Stimulated activated CD4-positive, alpha-beta T cell treated with anti-CD3 and anti-CD28 coated beads, Interleukin-4, amount 100 ng/mL, for 48 hours (primary cell): ENCODE measurements at places on chromosomes 7 and 10.

DNA sequence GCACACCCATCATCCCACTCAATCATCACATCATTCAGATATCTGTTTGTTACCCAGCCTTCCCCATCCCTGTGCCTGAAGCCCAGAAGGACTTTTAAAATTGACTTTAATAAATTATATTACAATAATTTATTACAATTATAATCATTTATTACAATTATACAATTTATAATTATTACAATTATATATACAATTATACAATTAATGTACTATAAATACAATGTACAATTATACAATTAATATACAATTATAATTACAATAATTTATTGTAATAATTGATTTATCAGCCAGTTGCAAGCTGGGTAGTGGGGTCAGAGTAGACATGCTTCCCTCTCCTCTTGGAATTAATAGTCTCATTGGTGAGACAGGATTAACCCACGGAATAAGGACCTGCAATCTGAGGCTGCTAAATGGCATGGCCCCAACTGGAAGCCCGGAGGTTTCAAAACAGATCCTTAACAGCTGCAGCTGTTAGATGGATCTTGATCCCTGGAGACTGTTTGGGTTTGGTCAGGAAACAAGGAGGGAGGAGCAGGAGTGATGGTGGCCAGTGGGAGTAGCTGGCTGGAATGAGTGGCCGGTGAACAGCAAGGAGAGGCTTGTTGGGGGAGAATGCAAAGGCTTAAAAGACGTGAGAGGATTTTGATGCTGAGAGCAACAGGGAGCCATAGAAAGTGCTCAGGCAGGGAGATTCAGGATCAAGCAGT is 402.8 kb upstream of the PODXL start:
- no peak for DNase-seq

DNA sequence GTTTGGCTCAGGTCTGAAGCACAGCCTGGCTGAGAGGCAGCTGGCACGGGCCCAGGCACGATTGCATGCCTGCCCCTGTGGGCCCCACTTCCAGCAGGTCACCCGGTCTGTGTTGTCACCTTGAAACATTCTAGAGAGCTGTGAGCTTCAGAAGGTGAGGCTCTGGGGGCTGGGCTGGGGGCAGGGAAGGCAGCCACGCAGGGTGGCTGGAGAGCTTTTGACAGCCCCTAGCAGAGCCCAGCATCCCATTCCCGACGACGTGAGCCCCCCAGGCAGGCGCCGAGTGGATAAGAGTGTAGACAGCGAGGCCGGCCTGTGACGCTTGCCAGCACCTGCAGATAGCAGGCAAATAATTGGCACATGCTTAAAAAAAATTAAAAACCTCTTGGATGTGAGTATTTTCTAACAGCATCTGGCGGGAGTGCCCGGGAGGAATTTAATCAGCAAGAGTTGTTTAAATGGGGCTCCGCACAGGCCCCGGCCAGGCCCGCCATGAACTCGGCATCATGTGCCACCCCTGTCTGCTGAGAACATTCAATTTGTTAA is 212.0 kb upstream of the TBX20 start:
- no peak for DNase-seq

DNA sequence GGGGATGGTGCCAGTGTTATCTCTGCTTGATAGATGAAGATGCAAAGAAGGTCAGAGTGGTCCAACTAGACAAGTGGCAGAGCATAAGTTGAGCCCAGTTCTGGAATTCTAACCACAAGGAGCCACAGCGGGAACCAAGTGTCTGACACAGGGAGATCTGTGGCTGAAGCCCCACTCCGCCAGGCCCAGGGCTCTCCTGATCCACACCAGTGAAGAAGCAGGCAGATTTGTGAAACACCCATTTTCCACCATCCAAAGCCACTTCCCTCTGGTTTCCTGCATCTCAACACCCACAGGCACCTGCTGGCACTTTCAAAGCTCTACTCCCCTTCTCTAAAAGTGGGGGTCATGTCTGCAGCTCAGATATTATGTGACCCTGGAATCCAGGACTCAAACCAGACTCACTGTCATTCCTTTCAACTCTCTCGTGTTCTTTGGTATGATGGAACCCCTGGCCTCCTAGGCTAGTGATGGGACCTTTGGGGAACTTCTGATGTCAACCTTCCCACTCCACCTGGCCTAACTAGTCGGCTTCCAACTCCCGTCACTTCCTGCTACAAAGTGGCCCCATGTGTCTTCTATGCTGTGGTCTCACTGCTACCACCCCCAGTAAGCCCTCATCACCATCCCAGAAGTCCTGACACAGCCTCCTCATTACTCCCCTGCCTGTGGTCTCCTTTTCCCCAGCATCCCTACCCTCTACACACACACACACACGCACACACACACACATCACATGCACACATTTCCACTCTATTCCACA is 177.6 kb downstream of the GRID1 start:
- no peak for DNase-seq

- DNase-seq, result no peak
Measured at GRCh38 chr7:117784315-117784714, 88.9 kb downstream of the CTTNBP2 start.

- peak; percentile 33 for DNase-seq
Measured at GRCh38 chr10:4344492-4344994, 481.5 kb upstream of the AKR1E2 start.

GRCh38 chr10:119100434-119101238 is 3.3 kb upstream of the DENND10 start:
- DNase-seq, result no peak

GRCh38 chr7:37290731-37291130 is 157.9 kb downstream of the ELMO1 start:
- no peak for DNase-seq

DNA sequence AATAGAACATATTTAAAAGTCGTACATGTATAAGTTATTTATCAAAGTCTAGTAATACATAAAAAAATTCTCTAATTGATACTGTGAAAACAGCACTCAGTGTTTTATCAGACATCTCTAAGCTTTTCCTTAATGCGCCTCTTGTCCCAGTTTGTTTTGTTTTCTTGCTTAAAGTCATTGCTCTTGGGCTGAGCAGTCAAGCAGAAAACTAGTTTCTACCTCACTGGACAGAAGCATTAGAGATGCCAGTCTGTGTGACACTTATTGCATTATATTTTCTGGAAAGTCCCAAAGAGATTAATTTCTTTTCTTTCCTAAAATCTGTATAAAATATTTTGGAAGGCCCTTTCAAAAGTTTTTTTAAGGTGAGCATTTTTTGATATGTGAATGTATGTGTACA is 236.2 kb downstream of the PCLO start:
- DNase-seq, result no peak

DNA sequence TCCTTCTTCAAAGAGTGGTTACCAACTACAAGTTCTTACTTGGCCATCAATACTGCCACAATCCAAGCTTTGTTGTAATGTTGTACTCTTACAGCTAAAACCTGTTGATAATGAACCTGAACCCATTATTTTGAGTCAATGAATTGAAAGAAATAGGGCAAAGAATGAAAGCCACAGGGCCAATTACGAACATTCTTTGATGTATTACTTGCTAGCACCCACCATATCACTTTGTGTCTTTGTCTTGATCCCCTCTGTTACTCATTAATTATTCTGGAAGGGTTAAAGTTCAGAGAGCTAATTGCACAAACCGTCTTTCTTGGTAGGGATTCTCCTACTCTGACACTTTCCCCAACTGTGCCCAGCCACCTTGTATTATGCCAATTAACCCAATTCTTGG is 53.2 kb upstream of the TFEC start:
- no peak for DNase-seq

GRCh38 chr7:20602306-20602705 is 13.2 kb upstream of the ABCB5 start:
- DNase-seq, result no peak

DNA sequence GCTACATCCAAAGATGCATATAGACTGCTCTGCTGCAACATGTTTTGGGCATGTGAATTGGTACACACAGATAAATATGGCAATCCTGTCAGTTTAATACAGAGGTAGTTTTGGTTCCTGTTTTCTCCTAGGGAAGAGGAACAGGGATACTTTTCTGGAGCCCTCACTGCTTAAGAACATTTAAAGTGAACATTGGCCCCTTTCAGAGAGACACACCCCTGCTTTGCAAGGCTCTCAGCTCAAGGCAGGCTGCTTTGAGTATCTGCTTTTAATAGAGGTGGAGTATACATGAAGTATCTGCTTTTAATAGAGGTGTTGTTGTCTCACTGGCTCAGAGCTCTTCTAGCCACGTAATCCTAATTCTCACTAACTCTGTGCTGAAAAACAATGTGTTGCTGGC is 38.9 kb downstream of the CYP51A1 start:
- no peak for DNase-seq

DNA sequence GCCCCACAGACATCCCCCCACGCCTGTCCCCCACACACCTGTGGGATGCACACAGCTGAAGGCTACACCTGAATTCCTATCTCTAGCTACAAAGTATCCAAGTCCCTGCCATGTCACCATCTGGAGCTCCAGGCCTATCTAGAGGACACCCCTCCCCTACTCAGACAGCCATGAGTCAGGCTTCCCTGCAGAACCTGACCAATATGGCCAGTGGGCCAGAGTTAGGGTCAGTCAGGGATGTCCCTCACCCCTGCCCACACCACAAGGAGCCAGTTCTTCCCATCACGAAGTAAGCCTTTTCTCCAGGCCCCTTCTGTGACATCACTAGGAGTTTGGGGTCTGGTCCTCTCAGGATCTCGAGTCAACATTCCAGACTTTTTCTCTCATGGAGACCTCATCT is 10.6 kb upstream of the SLC18A3 start:
- DNase-seq, result no peak

DNA sequence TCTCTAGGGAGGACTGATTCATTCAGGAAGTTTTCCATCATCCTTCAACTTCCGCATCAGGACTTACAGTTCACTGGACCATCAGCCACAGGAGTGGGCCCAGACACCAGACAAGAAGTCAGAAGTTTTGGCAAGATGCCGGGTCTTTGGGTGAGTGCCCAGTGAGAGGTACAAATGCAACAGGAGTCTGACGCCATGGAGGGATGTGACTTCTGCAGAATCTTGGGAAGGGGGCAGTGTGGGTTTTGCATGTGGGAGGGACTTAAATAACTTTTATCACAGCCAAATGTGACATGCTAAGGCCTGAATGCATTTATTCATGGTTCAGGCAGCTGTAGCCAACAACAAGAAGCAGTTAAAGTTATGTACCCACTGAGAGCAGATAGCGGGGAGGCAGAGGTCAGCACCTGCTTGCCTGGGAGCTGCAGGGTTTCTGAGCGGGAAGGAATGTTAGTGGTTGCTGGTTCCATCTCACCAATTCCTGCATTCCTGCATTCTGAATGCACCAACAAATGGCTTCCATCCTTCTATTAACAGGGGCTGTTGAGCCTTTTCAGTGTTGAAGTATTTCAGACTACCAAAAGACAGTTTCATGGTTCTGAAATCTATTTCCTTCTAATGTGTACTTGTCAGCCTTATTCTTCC is 375.2 kb downstream of the PAXIP1 start:
- no peak for DNase-seq

- no peak for DNase-seq
Measured at GRCh38 chr10:21824409-21824808, 179.1 kb downstream of the DNAJC1 start.

DNA sequence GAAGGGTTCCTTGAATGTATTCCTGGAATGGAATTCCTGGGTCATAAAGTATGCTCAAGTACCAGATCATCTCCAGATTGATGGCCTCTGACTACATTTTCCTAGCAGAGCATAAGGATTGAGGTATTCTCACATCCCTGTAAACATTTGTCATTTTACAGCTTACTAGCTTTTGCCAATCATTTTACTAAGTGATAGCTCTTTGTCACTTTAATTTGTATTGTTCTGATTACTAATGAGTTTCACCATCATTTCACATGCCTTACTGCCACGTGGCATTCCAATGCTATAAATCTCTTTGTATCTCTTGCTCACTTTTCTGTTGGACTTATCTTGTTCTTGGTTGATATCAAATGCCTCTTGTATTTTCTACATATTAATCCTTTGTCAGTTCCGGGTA is 68.6 kb upstream of the CACNB2 start:
- no peak for DNase-seq

DNA sequence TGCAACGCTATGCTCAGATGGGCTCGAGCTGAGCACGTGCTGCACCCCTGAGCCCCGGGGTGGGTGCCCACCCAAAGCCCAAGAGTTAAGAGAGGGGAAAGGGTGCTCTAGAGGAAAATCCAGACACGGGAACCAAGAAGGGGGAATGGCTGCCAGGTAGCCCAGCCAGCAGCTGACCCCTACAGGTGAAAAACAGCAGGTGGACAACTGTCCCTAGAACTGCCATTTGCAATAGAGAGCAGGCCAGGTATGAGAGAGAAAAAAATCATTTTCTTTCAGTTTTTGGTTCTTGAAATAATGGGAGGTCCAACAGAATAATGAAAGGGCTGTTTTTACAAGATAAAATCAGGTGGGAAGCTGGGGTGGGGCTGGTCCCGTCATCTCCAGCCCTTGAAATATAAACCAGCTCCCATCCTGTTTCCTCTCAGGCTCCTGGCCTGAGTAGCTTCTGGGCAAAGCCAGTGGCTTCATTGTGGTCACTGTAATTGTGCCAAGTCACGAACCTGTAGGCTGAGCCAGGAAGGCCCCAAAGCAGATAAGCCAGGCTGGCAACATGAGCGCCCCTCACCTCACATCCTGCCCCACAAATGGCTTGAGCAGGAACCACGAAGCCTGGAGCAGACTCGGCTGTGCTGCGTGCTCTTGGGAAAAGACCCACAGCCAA is 257.8 kb downstream of the SNX10 start:
- no peak for DNase-seq

DNA sequence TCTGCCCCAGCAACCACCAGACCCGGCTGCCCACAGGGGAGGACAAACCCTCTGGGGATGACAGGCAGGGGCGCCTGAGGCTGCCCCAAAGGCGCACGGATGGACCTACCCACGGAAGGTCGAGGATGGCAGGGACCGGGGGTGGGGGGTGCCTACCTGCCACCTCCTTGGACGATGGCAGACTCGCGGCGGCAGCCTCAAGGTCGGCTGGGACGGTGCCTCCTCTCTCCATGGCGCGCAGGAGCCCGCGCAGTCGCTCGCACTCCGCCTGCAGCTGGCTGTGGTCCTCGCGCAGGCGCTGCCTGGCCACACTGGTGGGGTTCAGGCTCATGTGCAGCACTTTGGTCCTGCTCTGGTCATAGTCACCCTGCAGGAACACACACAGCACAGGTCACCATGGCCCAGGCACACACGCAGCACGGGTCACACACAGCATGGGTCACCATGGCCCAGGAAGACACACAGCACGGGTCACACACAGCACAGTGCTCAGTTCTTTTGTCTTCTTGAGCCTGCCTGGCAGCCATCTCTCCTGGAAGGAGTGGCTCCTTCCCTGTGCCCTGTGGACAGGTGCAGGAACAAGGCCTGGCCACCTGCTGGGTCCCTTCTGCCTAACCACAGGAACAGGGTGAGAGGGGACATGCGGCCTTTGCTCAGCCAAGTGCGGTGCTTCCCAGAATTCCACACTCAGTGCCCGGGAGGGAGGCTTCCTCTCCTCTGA is 266.6 kb downstream of the ELFN1 start:
- DNase-seq, result no peak

GRCh38 chr10:97485647-97486281 is 12.5 kb downstream of the MMS19 start:
- no peak for DNase-seq
